Mesendoderm (in vitro differentiated cells): ENCODE measurements at places on chromosomes 5 and 9.

DNA sequence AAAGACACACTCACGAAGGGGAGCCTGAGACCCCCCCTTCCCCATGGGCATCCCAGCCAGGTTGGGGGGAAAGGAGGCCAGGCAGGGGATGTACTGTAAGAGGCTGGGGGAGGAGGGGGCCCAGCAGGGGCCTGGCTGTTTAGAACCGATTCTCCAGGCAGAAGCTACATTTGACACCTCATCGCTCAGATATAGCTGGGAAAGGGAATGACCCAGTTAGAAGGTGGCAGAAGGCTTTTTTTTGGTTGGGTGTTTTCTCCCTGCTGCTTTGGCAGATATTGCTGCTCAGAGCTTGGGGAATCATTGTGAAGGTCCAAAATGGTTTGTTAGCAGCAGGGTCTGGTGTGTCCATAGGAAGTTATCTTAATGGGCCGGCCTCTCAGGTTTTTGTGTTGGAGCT is 6.0 kb downstream of the CDX1 start:
- no peak for DNase-seq

DNA sequence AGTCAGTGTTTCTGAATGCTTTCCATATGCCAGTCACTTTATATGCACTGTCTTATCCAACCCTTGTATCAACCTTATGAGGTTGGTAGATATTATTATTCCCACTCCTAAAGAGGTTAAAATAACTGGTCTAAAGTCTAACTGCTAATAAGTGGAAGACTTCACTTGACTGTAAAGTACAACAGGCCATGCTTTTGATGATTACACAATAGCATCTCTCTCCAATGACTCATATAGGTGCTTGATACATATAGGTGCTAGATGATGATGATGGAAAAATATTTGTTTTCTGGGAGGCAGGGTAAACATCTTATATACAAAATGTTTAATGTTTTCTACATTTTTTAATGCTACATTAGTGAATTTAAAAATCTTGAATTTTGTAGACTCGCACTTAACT is 75.9 kb upstream of the NR3C1 start:
- no peak for DNase-seq

DNA sequence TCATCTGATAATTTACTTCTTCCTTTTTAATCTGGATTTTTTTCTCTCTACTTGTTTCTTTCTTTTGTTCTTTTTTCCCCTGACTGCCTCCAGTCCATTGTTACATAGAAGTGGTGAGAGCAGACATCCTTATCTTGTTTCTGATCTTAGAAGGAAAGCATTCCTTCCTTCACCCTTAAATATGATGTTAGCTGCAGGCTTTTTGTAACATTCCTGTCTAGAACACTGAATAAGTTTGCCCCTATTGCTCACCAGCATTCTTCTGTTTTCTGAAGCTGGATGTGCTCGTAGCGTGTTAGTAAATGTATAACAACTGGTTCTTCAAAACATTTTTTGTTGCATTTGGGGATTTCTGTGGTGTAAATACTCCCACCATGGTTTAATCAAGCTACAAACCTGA is 136.7 kb upstream of the NFIL3 start:
- peak; percentile 69 for DNase-seq

GRCh38 chr9:124735121-124735520 is 36.0 kb downstream of the NR6A1 start:
- DNase-seq, result peak; percentile 74

DNA sequence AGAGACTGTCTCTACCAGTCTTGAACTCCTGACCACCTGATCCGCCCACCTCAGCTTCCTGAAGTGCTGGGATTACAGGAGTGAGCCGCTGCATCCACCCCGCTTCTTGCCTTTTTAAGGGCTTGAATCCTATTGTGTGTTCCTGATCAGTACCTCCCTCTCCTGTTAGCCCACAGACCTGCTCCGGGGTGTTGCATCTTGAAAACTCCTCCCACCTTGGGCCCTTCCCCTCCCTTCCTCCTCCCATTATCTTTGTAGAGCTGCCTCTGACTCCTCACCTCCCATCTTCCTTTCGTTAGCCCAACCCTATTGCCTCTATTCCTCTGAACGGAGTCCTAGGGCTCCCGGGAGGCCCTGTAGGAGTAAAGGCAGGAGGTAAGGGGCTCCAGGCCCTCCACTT is 48.5 kb upstream of the NEK6 start:
- peak; percentile 86 for DNase-seq

- DNase-seq, result no peak
These were observed 87.0 kb upstream of the MTAP start for GRCh38 chr9:21715408-21715807.

DNA sequence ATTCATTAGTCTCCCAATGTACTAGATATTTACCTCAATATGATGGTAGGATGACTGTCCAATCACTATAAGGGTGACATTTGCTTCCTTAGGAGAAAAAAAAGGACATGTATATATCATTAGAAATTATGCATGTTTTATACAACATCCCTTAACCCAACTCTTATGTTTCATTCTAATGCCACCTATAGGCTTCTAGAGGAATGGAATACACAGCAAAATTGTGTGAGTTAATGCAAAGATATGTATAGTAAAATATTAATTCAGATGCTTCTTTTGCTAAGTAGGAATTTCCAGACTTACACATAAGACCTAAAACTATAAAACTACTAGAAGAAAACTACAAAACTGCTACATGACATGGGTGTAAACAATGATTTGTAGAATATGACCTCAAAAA is 3.5 kb downstream of the PRXL2C start:
- DNase-seq, result no peak

DNA sequence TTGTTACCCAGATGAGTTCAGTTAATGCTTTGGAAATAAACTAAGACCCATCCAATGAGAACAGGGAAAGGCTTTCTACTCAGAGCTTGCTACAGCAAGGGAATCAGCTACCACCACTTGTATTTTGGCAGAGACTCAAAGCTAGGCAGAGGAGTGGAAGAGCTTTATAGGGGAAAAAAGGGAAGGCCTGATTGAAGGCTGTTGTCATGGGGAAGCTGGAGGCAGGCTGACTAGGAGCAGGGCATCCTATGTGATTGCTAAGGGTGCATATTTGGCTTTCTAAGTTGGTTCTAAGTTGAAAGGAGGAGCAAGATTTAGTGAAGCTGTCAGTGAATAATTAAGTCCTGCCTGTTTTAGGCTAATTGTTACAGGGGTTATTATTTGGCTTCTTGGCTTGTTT is 115.5 kb downstream of the PTTG1 start:
- DNase-seq, result no peak

GRCh38 chr9:76438841-76439588 is 20.0 kb upstream of the GCNT1 start:
- no peak for DNase-seq

DNA sequence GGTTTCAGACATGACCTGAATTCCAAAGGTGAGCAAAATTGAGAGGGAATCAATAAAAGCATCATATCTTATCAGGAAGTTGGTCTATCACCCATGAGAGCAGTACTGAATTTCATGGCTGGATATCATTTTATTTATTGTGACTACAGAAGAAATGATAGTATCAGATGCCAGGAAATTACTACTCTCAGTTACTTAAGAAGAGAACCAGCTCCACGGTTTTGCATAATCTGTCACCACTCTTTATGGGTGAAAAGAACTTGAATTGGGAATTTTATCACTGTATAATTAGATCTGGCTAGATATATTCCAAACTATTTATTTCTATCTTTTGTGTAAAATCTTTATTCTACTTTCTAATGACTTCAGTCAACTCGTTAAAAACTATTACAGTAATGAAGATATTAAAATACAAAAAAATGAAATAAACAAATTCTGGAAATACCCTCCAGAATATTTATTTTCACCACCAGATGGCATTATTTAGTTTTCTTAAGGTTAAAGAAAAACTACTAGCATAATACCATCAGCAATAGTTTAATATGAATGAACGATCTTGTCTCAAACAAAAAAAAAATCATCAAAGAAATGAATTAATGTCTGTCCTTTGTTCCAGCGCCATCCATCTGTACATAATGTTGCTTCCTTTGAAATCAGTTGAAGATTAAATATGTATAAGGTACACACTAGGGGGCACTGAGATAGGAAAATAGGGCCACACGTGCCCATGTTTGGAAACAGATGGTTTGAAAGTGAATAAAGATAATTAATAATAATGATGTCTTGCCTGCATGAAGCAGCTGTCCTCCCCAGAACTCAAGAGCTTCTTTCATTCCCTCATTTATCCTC is 84.7 kb upstream of the SLCO6A1 start:
- DNase-seq, result no peak

- DNase-seq, result peak; percentile 76
These were observed 272.5 kb downstream of the EPB41L4A start for GRCh38 chr5:112146323-112147226.

DNA sequence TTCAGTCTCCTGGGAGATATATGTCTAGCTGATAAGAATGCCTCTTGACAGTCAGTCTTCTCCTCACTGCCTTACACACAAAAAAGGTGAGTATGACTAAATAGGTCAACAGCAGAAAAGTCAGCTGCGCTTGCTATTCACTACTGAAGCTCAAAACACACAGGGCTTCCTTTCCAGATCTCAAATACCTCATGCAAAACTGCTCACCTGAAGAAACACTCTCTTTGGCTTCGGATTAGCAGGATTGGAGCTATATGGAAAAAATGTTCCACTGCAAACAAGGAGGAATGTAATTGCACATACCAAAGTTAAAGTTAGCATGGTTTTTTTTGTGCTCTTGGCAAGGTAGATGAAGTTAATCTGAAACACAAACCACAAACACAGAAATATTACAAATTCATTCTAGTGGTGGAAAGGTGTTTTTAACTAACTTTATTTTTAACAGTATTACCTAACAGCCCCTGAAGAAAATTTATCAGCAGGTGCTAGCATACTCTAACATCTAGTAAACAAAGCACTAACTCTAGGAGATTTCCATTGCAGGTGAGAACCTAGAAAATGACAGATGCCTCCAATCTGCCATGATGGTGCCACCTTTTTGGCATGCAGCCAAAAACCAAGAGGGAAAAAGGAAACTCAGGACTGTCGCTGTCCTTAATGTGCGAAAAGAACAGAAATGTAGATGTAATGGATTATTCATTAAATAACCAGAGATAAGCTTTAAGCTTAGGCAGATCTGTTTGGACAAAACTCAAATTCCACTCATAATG is 31.8 kb downstream of the ERMP1 start:
- DNase-seq, result peak; percentile 10

DNA sequence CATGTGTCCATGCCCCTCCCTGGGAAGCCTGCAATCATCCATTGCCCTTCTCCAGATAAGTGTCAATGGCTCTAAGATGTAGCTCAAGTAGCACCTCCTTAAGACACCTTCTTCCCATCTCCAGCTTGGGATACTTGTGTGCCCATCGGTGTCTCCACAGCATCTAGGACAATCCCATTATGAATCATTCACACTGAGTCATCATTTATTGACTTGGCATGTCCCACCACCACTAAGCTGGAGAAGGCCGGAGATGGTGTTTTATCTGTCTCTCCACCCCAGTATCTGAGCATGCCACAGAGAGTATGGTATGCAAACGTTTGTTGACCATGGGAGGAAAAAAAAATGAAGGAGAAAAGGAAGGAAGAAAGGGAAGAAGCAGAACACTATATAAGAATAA is 342.2 kb downstream of the TRIM32 start:
- DNase-seq, result no peak

DNA sequence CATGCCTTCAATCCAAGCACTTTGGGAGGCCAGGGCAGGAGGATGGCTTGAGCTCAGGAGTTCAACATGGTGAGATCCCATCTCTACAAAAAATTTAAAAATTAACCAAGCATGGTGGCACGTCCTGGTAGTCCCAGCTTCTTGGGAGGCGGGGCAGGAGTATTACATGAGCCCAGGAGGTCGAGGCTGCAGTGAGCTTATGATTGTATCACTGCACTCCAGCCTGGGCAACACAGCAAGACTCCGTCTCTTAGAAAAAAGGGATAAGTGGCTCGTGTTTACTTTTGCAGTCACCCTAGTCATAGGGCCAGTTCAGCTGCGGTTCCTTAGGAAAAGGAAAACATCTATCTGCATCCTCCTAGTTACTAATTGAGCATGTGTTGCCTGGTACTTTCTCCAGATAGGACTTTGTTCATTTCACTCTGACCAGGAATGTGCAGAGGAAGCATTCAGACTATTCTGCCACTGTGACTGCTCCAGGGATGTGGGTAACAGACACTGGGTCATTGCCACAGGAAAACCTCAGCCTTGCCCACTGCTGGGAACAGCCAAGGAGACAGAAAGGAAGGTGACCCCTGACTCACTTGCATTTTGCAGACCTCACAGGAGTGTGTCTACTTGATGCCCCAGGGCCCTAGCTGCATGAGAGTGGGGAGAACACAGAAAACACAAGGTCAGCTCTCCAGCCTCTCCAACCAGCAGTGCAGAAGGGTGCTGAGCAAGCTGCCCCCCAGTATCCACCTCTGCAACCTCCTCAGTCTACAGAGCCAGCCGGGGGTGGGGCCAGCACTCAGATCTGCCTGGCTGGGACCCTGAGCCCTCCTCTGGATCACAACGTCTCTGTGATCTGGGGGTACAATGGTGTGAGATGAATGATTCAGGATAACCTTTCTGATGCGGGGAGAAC is 33.9 kb upstream of the ALDH1B1 start:
- DNase-seq, result no peak

DNA sequence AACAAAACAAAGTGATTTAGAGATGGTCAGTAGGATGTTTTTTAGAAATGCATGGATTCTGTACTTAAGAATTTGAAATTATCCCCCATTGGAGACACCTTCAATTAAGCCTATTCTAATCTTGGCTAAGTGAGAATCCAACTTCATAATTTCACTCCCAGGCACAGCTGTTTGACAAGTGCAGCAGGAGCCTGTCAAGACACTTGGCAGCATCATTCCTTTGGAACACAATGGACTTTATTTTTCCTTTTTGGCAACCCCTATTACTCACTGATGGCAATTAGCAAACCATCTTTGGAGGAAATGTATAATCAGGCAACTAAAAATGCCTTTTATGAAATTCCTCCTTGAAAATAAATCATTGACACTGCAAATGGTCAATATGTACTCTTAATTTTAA is 194.7 kb downstream of the GLIS3 start:
- no peak for DNase-seq

DNA sequence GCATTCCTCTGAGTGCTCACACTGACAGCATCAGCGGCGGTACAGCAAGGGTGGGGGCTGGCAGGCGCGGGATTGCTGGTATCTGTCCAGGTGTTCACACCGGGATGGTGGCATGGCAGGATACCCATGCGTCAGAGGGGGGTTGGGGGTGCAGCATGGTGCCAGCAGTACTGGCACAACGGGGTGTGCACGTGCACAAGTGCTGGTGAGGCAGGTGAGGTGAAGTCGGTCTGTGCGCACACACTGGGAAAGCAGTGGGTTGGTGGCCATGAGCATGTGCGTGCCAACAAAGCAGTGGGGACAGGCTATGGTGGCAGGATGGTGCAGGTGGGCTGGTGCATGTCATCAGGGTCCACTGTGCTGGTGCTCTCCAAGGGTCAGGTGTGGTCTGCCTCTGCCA is 819.6 kb upstream of the EDIL3 start:
- no peak for DNase-seq

GRCh38 chr5:95781101-95781583 is 41.4 kb downstream of the GLRX start:
- peak; percentile 88 for DNase-seq

- DNase-seq, result peak; percentile 68
These were observed 15.8 kb downstream of the PSMB7 start for GRCh38 chr9:124399323-124399967.
